ENCODE measurements at places on chromosomes 1 and 21.
A peak's percentile ranks its signal among the peaks of the same experiment; 100 is the strongest.

DNA sequence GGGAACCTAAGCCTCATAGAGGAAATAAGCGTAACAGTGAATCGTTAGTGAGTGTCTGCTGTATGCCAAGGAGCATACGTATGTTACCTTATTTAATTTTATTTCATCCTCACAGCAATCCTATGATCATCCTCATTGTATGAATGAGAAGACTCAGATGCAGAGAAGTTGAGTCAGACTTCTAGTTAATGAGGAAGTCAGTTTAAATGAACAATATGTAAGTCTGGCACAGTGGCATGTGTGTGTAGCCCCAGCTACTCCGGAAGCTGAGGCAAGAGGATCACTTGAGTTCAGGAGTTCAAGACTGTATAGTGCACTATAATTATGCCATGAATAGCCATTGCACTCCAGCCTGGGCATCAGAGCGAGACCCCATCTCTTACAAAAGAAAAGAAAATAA is 148.0 kb downstream of the ZZZ3 start:
- DNase-seq, result no peak

- peak; percentile 67 for DNase-seq
These were observed 29.3 kb downstream of the SLC66A1 start for GRCh38 chr1:19341201-19342061.

DNA sequence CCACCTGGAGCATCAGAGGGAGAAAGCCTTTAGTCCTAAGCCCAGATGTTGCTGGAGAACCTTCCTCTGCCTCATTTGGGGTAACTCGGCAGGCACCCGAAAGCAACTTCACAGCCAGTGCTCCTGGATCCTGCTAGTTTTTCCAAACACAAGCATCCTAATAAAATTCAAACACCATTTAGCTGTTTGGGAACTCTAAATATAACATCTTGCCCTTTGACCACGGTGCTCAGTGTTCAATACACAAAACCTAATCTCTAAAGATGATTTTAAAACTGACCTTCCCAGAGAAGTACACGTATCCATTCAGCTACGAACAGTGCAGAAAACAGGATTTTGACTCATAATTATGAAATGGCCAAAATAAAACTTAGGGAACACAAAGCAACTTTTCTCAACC is 40.3 kb downstream of the PROX1 start:
- DNase-seq, result no peak

DNA sequence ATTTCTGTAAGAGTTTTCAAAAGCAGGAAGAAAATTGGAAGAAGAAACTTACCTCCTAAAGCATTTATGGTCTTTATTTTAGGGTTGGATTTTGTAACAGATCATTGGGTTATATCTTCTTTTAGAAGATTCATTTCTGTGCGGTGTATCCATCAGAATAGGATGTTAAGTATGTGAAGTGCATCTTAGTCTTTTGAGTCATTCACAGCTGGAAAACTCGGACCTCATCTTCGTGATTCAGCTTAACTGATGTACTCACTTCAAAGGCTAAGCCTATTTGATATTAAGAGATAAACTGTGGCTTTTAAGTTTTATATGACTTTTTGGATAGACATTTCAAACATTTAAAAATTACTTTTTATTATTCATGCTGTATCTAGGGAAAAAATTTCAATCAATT is 56.3 kb downstream of the GIPC2 start:
- no peak for DNase-seq

DNA sequence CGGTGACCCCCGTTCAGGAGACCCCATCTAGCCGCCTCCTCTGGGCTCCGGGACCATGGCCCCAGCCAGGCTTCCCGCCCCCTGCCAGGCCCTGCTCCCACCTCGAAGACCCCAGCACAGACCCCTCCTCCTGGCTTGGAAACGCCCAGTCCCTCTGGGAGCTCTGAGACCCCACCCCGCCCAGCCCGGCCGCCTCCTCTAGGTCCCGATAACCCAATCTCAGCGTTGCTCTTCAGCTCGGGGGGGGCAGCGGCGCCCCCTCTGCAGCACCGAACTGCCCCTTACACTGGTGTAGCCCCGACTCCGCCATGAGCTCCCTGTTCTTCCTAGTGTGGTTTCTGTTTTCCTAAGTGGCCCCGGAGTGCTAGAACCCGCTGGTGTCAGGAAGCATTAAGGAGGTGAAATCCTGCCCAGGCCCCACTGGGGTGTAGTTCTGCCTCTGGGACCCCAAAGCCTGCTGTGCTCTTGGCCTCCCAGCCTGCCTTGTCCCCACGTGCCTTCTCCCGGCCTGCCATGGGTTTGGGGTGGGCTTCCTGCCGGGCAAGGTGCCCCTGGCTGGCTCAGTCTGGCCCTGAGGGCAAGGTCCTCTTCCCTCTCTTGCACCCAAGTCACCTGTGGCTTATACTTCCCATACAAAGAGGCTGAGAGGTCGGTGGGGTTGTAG is 10.7 kb upstream of the MMEL1 start:
- DNase-seq, result no peak

- no peak for DNase-seq
These were observed 109.2 kb downstream of the OSBPL9 start for GRCh38 chr1:51726051-51726450.

DNA sequence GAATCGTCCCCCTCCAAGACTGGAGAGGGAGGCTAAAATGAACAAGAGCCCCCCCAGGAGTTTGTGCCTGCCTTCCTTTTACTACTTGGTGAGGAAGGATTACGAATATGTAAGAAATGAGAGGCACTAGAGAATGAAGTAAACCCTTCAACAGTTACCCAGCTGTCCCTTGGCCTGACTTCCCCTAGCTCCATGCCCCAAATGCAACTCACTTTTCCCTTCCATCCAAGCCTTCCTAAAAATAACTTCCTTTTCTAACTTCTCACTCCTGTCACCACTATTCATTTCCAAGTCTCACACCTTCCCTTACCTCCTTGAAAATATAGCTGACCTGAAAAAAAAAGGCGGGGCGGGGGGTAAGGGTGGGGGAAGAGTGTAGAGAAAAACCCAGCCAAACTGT is 96.6 kb upstream of the HNRNPU start:
- no peak for DNase-seq

DNA sequence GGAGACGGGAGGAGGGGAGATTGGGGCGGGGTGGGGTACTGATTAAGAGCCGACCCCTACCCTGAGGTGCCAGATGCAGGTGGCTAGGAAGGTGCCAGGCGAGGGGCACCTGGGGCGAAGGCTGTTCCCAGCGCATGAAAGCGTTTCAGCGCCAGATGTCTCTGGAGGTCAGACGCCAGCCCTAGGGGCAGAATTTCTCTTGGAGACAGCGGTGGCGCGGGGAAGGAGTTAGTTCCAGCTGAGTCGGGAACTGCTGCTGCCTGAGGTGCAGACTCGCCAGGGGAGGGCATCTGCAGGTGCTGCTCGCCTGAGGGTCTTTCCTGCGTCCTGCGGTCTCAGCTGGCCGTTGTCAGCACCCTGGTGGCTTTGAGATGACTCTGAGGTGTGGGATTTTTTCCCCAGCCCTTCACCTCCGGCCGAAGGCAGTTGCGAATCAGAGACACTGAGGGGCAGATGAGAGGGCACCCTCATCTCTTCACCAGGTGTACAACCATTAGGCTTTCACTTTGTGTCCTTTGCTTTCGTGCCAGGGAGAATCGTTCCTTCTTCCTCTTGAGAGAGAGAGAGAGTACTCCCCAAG is 539 bp downstream of the CGN start:
- peak; percentile 63 for DNase-seq

DNA sequence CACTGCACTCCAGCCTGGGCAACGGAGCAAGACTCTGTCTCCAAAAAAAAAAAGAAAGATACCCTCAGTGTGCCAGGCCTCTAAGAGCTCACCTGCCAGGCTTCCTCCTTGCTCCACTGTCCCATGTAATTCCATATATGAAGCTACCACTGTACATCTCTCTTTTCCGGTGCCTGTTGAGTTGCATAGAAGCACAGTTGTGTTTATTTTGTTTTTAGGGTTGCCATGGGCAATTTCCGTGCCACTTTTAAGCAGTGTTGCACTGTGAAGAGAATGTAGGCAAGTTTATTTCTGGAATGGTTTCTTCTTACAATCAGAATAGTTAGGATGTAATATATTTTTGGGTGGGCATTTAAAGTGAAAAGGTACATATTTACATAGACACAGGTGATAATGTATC is 23.3 kb downstream of the MR1 start:
- DNase-seq, result no peak

- no peak for DNase-seq
These were observed 43.0 kb upstream of the C1orf174 start for GRCh38 chr1:3943123-3943431.

- DNase-seq, result no peak
These were observed 2.3 kb downstream of the HS2ST1 start for GRCh38 chr1:86916752-86917151.

GRCh38 chr1:10962483-10962882 is 50.0 kb upstream of the TARDBP start:
- peak; percentile 49 for DNase-seq

GRCh38 chr1:195218428-195219212 is 1389.6 kb downstream of the KCNT2 start:
- no peak for DNase-seq

DNA sequence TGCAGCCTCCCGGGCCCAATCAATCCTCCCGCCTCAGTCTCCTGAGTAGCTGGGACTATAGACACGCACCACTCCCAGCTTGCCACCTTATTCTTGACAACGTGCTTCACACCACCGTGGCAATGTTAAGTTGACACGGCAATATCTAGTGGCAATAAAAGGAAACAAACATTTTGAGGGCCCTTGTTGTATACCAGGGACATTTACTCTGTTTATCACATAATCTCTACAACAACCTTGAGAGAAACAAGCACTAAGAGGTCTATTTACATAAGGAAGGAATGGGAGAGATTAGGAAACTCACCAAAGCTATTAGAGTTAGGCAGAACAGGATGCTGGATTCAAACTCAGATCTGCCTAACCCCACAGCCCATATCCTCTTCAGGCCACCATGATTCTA is 3.1 kb downstream of the KLHDC8A start:
- DNase-seq, result no peak

GRCh38 chr1:24443241-24443656 is 27.6 kb downstream of the NIPAL3 start:
- no peak for DNase-seq

DNA sequence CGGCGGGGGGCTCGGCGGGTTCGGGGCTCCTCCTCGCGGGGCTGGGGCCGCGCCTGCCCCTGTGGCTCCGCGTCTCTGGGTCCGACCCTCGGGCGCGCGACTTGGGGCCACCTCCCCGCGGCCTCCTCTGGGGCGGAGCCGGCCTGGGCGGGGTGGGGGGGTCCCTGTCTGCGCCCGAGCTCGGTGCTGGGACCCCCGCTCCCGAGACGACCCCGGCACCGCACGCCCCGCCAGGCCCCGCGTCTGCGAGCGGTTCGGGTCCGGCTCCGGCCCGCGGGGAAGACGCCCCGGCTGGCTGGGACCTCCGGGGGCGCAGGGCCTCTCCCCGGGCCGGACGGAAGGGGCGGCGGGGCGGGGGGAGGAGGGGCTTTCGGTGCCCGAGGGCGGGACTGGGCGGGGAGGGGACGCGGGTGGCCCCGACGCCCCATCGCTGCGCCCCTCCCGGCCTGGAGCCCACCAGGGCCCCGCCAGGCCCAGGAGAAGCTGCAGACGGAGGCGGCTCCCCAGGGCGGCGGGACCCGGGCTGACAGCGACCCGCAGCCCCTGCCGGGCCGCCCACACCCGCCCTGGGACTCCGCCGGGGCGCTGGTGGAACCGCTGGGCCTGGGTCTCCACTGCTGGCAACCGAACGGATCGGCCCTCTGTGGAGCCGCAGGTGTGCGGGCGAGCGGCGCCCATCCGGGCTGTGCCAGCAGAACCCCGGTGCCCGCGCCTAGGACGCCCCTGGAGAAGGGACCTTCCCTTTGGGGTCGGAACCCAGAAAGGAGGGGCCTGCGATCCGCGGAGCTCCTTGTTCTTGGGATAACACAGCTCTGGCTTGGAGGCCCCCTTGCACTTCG is 610 bp downstream of the COL6A2 start:
- DNase-seq, result no peak

GRCh38 chr1:109634771-109635750 is 15.4 kb downstream of the AMPD2 start:
- no peak for DNase-seq

- DNase-seq, result no peak
These were observed 40.7 kb downstream of the CD2 start for GRCh38 chr1:116794804-116795481.

DNA sequence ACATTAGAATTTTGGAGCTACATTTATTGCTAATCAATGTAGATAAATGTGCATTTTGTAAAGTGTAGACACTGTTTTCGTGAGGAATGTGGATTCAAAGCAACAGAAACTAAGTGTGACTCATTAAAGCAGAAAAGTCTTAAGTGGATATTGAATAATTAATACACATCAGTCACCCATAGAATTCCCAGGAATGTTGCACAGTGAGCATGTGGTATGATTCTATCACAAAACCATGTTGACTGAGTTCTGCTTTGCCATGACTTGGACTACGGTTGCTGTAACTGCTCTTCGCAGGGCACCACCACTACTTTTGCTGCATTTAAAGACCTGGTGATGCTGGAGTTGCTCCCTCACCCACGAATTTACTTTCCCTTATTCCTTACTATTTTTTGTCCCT is 471.8 kb downstream of the KCNT2 start:
- DNase-seq, result no peak

GRCh38 chr1:75797606-75798216 is 1.0 kb downstream of the MSH4 start:
- no peak for DNase-seq

DNA sequence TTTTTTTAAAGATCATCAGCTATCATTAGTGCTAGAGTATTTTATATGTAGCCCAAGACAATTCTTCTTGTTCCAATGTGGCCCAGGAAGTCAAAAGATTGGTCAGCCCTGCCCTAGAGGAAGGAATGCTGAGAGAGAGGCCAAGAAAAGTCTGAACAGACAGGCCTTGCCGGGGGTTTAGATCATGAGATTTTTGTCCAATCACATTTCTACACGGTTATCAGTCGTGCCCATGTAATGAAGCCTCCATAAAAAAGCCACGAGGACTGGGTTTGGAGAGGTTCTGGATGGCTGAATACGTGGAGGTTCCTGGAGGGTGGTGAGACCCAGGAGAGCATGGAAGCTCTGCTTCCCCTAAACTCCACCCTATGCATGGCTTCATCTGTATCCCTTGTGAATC is 24.3 kb upstream of the ENO1 start:
- DNase-seq, result peak; percentile 56

DNA sequence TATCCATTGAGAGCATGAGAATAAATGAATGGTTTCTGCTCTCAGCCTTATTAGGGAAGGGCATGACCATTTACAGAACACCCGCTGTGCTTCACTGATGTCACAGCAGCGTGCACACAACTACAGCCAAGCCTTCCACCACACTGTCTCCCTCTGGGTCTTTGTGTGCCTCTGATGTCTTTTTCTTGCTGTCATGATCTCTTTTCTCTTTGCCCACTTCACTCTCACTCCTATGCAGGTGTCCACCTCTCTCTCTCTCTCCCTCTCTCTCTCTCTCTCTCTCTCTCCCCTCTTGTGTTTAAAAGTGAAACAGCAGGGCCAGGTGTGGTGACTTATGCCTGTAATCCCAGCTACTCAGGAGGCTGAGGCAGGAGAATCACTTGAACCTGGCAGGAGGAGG is 232.5 kb upstream of the JUN start:
- peak; percentile 20 for DNase-seq

All from MCF 10A (cell line).